H9 (cell line): ENCODE measurements at places on chromosomes 7 and 10. TPM values are rescaled to one million over a fixed set of nuclear protein-coding genes. Genes with fewer than 3 reads are reported as not detected.

PAPOLB gene
- 0.04 and 0.13 TPM in 2 replicates for total RNA-seq

DNA sequence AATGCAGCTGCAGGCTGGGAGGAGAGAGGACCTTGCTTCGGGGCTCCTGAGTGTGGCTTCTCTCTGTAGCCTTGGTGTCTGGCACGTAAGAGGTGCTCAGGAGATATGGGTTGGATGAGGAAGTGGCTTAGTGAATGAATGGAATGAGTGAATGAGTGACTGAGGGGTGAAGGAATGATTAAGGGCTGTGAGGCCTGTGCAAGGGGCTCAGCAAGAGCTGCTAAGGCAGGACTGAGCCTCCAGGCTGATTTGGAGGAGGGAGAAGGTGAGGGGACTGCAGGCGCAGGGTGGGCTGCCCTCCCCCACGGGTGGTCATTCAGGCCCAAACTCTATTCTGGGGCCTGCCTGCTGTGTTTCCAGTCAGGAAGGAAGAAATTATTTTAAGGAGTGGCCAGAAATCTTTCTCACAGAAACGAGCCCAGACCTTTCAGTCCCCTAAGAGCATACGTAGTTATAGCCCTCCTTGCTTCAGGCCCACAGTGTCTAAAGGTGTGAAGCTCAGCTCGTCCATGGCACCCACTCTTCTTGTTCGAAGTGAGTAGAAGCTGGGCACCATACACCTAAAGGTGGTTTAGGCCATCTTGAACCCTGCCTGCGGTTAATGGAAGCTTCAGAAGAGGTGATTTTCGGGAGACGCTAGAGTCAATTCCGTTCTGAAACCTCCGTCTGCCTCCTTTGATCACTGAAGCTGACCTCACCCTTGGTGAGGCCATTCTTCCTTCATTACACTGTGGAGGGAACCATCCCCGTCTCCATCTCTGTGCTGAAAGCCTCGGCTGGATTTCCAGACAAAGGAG lies 49.5 kb upstream of the SAMD8 start:
- no peaks in the 10 kb centered on the region for H3K36me3 ChIP-seq
- H3K27me3 ChIP-seq: no peaks in the 10 kb centered on the region
- H3K27ac ChIP-seq: no peak overlapping the region
- H3K4me3 ChIP-seq: no peak overlapping the region

DNA sequence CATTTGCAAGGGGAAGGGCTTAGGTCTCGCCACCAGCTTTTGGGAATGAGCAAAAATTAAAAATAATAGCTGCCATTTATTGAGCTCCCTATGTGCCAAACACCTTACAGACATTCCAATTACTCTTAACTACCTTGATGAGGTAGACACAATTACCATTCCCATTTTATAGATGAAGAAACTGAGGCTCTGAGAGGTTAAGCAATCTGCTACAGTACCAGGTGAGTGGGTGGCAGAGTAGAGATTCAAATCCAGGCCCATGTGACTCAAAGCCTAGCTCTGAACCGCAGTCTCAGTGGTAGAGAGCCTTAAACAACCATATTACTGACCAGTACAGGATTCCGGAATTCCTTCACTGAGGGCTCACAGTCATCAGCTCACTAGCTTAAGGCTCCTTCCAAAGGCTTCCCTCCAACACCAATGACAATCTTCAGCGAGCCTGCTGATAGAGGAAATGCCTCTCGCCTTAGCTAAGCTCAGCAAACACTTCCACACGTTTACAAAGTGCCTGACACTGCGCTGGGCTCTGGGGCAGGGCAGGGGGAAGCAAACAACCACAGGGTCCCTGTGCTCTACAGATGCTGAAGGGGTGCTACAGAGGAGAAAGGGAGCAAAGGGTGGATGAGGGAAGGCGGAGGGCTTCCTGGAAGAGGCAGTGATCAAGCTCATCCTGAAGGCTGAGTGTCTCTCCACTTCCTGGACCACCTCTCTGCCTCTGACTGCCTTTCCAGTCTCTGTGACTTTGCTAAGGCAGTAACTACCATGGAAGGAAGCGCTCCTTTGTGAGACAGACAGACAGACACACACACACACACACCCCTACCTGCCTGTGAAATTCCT lies 7.4 kb downstream of the LRRC20 start:
- no peaks in the 10 kb centered on the region for H3K27me3 ChIP-seq
- H3K4me3 ChIP-seq: no peak overlapping the region
- DNase-seq: no peak
- no peak overlapping the region for H3K27ac ChIP-seq

DNA sequence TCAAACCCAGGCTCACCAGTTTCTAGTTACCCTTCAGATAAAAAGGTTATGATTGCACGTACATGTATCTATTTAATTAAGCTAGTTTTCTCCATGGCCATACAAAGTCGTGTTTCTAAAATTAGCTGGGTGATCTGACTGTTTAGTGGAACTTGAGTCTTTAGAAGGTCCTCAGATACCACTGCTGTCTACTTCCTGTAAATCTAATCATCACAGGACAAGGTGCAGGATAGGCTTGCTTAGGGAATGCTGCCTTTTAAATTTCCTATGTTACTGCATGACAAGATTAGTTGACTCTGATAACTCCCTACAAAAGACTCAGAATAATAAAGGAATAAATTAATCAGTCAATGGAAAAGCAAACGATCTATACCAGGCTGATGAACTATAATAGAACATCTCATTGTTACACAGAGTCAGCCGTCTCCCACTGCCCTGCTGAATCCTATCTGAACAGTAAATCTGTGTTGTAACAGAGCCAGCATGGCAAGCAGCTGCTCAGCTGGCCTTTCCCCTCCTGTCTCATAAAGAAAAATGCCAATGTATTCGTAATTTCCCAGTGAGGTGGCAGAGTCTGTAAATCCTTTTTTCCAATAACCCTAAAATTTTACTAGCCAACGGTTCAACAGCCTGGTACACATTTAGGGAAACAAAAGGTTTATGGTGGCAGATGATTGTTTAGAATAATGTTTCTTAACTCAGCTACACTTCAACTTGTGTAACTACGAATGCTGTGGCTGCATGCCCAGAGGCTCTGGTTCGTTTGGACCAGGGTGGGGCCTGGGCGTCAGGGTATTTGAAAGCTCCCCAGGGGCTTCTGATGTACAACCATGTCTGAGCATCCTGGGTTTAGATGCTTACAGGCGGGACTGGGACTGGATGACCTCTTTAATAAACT lies 318.0 kb downstream of the PAXIP1 start:
- no peak overlapping the region for H3K27ac ChIP-seq
- H3K36me3 ChIP-seq: no peaks in the 10 kb centered on the region
- H3K4me1 ChIP-seq: no peaks in the 10 kb centered on the region

DNA sequence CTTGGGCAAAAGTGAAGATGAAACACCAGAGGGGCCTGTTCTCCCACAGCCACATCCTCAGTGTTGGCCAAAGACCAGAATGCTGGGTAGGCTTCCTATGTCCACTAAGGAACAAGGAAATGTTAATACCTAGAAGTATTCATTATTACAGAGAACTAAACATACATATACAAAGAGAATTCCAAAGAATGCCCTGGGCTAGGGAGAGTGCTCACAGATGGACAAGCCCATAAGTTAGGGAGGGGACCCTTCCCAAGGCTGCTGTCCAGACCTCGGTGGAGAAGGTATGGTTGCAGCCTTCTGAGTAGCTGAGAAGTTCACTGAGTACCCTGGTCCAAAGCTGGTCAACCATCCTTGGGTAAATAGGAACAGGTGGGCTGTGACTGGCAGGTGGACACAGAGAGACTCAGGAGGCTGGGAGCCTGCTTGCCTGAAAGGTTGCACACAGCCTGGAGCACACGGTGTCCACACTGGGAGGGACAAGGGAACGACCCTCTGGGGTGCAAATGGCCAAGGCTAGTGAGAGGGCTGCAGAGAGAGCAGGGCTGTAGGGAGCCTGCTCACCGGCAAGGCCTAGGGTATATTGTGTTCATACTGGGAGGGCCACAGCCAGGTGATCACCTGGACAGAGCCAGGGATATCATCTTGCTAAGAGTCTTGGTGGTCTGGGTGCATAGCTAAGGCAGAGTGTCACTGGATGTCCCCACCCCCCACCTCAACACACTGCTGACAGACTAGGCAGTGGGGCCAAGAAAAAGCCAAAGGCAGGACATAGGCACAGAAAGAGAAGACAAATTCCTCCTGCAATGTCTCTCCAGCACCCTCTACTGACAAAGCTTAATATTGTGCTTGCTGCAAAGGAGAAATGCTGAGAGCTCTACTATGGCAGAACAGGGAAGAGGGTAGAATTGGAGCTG lies 40.3 kb downstream of the CPVL start:
- H3K27me3 ChIP-seq: no peaks in the 10 kb centered on the region
- no peaks in the 10 kb centered on the region for H3K4me1 ChIP-seq
- peaks cover 3% of the 10 kb centered on the region; the same call in 1 of the 3 replicates for H3K36me3 ChIP-seq
- H3K27ac ChIP-seq: no peak overlapping the region
- peak; percentile 49 for DNase-seq
- no peak overlapping the region for H3K4me3 ChIP-seq

- H3K27ac ChIP-seq: peak overlapping the region; percentile 41
- DNase-seq: peak; percentile 93
- peak overlapping the region; percentile 87 for H3K4me3 ChIP-seq
- H3K27me3 ChIP-seq: no peaks in the 10 kb centered on the region
- H3K36me3 ChIP-seq: peaks cover 20% of the 10 kb centered on the region
- H3K4me1 ChIP-seq: peaks cover 2% of the 10 kb centered on the region; the same call in 1 of the 2 replicates
Observed at GRCh38 chr10:72272689-72273409, 875 bp upstream of the DDIT4 start.

DNA sequence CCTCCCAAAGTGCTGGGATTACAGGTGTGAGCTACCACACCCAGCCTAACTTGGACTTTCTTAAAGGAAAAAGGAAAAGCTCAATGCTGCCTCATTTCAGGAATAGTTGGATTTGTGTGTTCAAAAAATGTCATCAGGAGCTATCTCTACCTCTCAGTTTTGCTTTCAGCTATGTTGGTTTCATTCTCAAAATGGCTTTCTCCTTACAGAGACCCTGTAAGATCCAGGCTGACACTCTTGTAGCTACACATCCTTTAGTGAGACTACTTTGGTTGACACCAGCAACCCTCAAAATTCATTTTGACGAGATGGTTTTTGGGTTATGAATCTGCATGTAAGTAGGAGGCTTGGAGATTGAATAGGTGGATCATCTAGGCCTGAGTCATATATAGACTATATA lies 269.7 kb upstream of the SORCS1 start:
- no peaks in the 10 kb centered on the region for H3K36me3 ChIP-seq
- H3K4me1 ChIP-seq: no peaks in the 10 kb centered on the region
- DNase-seq: no peak
- H3K27me3 ChIP-seq: no peaks in the 10 kb centered on the region
- H3K4me3 ChIP-seq: no peak overlapping the region

DNA sequence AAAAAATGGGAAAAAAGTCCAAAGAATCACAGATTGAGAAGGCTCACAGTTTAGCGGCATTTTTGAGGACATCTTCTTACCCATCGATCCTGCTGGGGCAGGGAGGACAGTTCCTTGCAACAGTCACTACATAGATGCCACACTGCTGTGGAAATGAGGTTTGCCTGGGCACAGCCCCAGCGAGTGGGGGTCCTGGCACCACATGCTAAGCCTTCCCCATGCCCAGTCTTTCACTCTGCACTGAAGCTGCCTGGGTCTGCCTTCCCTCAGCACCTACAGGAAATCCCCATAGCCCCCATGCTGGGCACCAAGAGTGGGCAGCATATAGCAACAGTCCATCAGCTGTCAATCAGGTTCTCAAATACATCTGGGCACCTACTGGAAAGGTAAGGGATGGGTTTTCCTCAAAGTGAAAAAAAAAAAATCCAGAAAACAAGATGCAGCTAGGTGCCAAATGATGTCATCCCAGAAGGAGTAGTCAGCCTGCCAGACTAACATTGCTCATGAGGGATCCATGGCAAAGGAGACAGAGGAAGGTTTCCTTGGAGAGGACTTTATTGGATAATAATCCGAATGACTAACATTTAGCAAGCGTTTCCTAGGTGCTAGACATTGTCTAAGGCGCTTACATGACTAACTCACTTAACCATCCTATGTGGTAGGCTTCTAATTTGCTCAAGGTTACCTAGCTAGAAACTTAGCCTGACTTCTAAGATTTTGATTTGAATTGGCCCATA lies 125.7 kb upstream of the CXCL12 start:
- H3K4me1 ChIP-seq: no peaks in the 10 kb centered on the region
- H3K36me3 ChIP-seq: no peaks in the 10 kb centered on the region
- H3K4me3 ChIP-seq: no peak overlapping the region

GRCh38 chr10:1291178-1292090 lies 235.2 kb downstream of the WDR37 start:
- no peak overlapping the region for H3K4me3 ChIP-seq
- no peaks in the 10 kb centered on the region; the same call in 2 of the 3 replicates for H3K36me3 ChIP-seq
- no peaks in the 10 kb centered on the region for H3K27me3 ChIP-seq
- peaks cover 3% of the 10 kb centered on the region; the same call in 1 of the 2 replicates for H3K4me1 ChIP-seq

GRCh38 chr7:51802718-51803117 lies 486.1 kb upstream of the COBL start:
- H3K4me3 ChIP-seq: no peak overlapping the region
- no peaks in the 10 kb centered on the region for H3K4me1 ChIP-seq
- H3K36me3 ChIP-seq: no peaks in the 10 kb centered on the region
- DNase-seq: peak; percentile 31
- no peak overlapping the region for H3K27ac ChIP-seq

- no peak overlapping the region for H3K27ac ChIP-seq
- H3K27me3 ChIP-seq: no peaks in the 10 kb centered on the region; the same call in 1 of the 2 replicates
- H3K36me3 ChIP-seq: no peaks in the 10 kb centered on the region
Observed at GRCh38 chr10:61821693-61822092, 79.8 kb upstream of the ARID5B start.

VSIR gene
- 0.11 and 0.31 TPM in 2 replicates for total RNA-seq

DNA sequence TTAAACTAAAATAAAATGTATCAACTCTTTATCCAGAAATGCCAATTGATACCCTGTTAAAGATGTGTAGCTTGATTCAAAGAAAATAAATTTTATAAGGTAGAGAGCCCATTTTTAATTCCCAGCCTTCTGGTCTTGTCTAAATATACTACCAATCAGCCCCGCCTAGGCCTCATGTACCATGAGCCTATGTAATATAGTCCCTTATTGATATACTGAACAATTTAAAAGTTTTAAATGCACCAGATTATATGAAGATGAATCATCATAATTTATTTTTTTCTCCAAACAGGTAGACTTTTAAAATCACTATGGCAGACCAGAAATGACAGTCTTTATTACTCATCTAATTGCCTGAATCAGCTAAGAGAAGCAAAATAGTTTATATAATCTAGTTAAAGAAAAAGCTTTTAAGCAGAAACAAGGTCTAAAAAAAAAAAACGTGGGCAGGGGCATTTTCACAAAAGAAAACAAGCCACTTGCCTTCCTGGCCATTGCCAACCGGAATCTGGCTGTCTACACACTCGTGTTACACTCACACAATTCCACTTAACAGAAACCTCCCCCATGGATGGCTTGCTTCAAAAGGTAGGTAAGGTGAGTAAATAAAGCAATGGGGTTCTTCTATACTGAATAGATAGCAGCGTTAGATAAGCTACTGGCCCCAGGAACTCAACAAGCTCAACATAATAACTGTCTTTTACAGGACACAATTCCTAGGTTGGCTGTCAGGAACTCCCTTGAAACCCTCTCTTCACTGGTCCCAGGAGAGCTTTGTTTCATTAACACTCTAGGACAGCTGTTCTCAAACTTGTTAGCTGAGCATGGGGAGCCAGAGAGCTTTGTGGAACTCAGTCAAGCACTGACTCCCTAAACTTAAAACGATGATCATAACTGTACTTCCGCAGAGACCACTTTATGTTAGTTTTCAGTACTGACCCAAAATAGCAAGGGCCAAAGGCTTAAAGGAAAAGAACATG lies 37.2 kb downstream of the RAPGEF5 start:
- H3K4me3 ChIP-seq: no peak overlapping the region
- H3K27ac ChIP-seq: no peak overlapping the region
- H3K36me3 ChIP-seq: peaks cover 2% of the 10 kb centered on the region; the same call in 1 of the 2 replicates
- H3K27me3 ChIP-seq: no peaks in the 10 kb centered on the region; the same call in 1 of the 2 replicates
- H3K4me1 ChIP-seq: peaks cover 5% of the 10 kb centered on the region; the same call in 1 of the 2 replicates
